ENCODE measurements at places on chromosomes 11 and 22. TPM values are rescaled to one million over a fixed set of nuclear protein-coding genes. Genes with fewer than 3 reads are reported as not detected.

- DNase-seq = no peak
These were observed 2.6 kb upstream of the RAB3IL1 start for GRCh38 chr11:61919705-61920631.

Gene GP1BB
- polyA plus RNA-seq = 0.23 TPM

DNA sequence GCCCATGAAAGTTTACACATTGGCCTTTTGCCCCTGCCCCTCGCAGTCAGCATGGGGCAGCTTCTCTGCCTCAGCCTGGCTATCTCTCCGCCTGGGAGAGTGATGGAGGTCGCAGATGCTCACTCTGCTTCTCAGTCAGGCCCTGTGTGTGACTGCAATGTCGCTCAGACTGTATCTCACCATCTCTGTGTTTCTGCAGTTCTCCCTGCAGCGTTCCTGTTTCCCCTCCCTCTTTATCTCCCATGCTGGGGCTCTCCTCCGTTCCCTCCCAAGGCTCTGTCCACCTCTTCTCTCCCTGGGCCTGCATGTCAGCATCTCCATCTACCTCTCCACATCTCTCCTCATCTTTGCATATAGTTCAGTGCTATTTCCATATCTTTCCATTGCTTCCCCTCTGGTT is 38.1 kb downstream of the SLC22A12 start:
- DNase-seq = no peak

- DNase-seq = no peak
These were observed 11.9 kb downstream of the HIRA start for GRCh38 chr22:19419464-19420178.

GRCh38 chr11:2190657-2191471 is 19.2 kb upstream of the TH start:
- no peak for DNase-seq

Gene JAM3
- polyA plus RNA-seq = 5.5 TPM

Gene SYCE3
- polyA plus RNA-seq = 0.17 TPM

GRCh38 chr11:130636722-130637464 is 188.4 kb downstream of the ADAMTS15 start:
- no peak for DNase-seq

DNA sequence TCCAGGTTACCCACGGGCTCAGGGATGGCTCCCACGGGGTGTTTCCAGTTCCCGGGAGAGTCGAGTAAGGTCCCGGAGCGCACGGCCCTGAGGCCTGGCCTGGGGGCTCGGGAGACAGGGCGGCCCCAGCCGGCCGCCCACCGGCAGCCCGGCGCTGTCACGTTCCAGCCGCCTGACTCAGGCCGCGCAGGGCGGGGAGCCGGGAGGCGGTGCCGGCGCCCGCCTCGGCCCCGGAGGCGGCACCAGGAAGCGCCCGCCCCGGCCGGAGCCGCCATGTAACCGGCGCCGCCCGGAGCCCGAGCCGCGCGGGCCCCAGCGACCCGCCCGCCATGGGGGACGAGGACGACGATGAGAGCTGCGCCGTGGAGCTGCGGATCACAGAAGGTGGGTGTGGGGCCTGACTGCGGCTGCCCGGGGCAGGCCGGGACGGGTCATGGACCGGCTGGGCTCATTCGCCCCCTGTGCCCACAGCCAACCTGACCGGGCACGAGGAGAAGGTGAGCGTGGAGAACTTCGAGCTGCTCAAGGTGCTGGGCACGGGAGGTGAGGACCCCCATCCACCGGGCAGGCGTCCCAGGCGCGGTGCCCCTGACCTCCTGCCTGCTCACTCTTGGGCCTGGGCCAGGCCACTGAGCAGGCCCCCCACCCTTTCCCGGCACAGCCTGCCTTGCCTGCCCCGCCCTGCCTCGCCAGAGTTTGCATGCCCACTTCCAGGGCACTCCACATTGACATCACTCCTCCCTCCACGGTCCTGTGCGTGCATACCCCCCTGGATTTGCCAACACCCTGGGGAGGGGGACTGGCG is at the start of gene RPS6KA4:
RPS6KA4 (plus strand) TSS at position 256 of the 805 bp plus-strand sequence; CDS start at position 330, 74 bp downstream.
- no peak for DNase-seq

Gene PKP3
- polyA plus RNA-seq = 245 TPM

- DNase-seq = no peak
These were observed 98.7 kb downstream of the MORC2 start for GRCh38 chr22:30869667-30870395.

- peak; percentile 15 for DNase-seq
These were observed 34.1 kb upstream of the CALCA start for GRCh38 chr11:15006139-15006759.

DNA sequence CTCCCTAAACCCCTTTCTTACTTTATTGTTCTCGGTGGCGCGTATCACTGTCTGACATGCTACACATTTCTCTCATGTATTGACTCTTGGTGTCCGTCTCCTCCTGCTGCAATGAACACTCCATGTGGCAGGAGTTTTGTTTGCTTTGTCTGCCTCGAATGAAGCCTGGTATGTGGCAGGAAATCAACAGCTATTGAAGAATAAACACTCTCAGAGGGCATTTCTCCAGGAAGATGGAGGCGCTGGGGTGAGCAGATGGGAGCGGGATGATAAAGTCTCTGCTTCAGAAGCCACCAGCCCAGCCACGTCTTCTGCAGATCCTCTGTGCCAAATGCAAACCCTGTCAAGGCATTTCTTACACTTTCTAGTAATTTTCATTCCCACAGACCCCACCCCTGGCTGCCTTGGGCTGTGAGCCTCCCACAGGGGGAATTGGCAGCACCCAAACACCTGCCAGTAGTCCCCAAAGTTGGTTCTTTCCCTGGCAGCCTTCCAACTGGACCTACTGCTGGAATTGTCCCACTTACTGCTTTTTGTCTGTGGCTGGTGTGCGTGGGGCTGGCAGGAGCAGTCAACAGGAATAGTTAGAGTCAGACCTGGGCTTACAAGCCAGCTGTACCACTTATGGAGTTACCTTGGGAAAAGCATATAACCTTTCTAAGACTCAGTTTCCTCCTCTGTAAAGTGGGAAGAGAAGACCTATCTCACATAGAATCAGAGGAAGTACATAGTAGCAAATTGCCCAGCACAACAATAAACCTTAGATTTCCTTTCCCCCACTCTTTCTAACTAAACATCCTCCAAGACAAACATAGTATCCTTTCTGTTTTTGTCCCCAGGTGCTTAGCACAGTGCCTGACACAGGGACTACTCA is 13.3 kb upstream of the IL10RA start:
- no peak for DNase-seq

GRCh38 chr11:63870351-63871140 is 31.6 kb downstream of the MARK2 start:
- no peak for DNase-seq

Gene OR8H1
- not detected for polyA plus RNA-seq

DNA sequence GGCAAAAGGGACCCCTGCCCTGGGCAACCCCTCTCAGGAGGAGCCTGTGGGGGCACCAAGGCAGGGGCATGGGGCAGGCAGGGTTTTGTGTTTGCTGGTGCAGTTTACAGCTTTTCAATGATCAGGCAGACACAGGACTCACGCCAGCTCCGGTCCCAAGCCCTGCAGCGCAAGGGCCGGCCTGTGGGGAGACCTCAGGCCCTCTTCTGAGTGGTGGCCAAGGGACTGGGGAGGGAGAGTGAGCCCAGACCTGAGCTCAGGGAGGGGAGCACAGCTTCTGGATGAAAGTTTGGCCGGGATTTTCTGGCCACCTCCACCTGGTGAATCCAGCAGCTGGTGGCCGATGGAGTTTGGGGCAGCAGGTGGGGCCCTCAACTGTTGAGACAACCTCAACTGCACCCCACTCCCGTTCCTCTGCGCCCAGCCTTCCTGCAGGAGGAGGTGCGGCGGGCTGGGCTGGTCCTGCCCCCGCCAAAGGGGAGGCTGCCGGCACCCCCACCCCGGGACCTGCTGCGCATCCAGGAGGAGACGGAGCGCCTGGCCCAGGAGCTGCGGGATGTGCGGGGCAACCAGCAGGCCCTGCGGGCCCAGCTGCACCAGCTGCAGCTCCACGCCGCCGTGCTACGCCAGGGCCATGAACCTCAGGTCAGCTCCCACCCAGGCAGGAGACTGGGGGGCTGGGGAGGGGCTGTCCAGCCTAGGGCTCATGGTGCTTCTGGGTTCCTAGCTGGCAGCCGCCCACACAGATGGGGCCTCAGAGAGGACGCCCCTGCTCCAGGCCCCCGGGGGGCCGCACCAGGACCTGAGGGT is 3.6 kb downstream of the TCIRG1 start:
- no peak for DNase-seq

GRCh38 chr11:65695459-65696241 is 16.4 kb upstream of the KAT5 start:
- no peak for DNase-seq

DNA sequence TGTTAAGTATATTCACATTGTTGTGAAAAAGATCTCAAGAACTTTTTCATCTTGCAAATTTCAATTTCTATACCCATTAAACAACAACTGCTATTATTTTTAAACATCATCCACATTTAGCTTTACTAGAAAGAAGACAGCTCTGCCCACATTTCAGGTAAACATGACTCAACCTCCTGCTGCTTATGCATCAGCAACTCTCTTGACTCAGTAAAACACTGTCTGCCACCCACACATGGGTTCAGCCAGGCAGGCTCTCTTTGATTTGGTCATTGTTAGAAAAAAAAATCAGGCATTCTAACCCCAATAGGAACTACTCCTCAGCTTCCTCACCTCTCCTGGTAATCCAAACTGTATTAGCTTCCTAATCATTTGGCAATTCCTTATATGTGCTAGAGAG is 5.1 kb upstream of the ENDOD1 start:
- no peak for DNase-seq

- DNase-seq = no peak
These were observed 303.6 kb downstream of the OPCML start for GRCh38 chr11:133228471-133229329.

DNA sequence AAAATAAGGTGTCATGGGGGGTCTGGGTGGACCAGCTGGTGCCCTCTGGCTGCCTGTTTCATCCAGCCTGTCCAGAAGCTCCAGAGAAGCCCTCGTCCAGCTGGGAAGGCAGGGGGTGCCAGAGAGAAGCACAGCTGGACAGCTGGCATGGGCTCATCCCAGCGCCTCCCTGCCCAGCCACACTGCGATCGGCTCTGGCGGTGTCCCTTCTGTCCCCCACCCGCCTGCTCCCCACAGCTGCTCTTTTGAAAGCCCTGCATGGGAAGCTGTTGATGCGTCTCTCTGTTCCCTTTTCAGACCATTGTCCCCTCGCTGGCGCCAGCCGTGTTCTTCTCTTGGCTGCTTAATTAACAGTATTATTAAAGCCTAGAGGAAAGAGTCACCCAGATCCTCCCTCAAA is 86.5 kb downstream of the MN1 start:
- no peak for DNase-seq

- DNase-seq = no peak
These were observed 118.1 kb upstream of the TEAD1 start for GRCh38 chr11:12556155-12556554.

Gene MCAT
- 15.6 TPM for polyA plus RNA-seq

DNA sequence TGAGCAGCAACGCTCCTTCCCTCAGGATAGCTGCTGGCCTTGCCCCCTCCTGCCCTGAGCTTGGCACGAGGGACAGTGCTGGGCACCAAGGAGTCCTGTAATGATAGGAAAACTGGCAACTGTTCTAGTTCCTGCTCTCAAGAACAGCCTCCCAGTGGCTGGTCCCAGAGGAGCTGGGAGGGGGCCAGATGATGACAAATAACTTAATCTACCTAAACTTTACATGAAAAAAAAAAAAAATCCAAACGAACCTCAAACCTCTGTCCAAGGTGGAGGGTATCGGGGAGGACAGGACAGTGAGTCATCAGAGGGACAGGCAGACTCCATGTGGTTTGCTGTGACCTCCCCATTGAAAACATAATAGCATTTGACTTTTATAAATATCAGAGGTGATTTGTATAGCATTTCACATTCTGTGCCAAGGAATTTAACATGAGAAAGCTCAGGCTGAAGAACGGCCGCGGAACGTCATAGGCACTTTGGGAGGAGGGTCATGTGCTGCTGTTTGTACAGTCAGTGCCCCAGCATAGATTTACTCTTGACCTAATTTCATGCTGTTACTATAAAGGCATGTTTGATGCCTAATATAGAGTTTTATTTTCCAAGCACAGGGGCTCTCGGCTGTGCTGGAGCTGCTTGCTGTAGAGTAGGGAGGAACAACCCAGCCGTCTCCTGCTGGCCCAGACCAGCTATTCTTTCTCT is 98.2 kb upstream of the NNMT start:
- no peak for DNase-seq

GRCh38 chr11:122976734-122977469 is 4.7 kb downstream of the BSX start:
- DNase-seq = no peak

DNA sequence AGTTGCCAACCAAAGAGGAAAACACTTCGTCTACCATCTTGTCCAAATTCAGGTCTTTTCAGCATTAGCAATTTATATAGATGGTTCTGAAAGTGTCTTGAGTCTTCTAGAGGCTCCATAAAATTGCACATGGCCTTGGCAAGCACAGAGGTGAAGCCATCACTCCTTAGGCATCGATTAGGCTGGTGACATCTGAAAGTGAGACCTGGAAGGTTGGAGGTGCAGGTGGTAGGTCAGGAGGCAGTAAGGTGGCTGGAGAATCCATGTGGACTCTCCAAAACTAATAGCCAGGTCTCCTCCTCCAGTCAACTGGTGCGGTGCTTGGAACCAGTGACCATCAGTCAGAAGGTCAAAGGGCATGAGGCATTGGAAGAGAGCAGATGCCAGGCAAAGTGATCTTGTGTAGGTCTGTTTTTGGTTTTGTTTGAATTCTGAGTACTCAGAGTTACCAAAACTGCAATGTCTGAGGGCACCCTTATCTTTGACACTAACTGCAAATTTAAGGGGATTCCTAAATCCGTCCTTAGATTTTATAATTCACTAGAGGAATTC is 6.6 kb upstream of the APOL2 start:
- DNase-seq = no peak

Gene HBG2
- polyA plus RNA-seq = 0.50 TPM

Gene DERL3
- polyA plus RNA-seq = 0.01 TPM

Gene CDC42EP2
- polyA plus RNA-seq = 6.1 TPM

- peak; percentile 21 for DNase-seq
These were observed 13.9 kb downstream of the KCNE3 start for GRCh38 chr11:74453373-74453975.

GRCh38 chr11:122599434-122599833 is 56.1 kb upstream of the UBASH3B start:
- DNase-seq = no peak

GRCh38 chr11:71456294-71456693 is 3.3 kb downstream of the NADSYN1 start:
- no peak for DNase-seq

DNA sequence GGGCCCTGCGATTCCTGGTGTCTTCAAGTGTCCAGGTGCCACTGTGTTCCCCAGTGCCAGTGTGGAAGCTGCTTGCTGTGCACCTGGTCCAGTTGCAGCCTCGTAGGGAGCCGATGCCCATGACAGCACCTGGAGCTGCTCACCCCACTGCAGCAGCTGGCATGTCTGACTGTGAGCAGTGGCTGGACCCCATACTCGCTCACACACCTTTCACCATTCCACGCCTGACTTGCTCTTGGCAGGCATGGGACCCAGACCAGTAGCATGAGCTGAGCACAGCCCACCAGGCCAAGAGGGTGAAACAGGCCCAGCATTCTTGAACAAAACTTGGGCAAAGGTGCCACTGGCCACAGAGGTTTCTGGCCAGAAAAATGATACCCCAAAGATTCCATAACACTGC is 124.5 kb upstream of the THY1 start:
- no peak for DNase-seq

- no peak for DNase-seq
These were observed 19.1 kb downstream of the SPECC1L start for GRCh38 chr22:24289741-24290163.

Gene LRRC56
- polyA plus RNA-seq = 0.44 TPM
